ENCODE measurements at places on chromosomes 7 and 10. TPM values are rescaled to one million over a fixed set of nuclear protein-coding genes. Genes with fewer than 3 reads are reported as not detected.
A peak's percentile ranks its signal among the peaks of the same experiment; 100 is the strongest.

- peaks cover 21% of the 10 kb centered on the region for H3K4me1 ChIP-seq
- no peak for DNase-seq
- H3K27me3 ChIP-seq = no peaks in the 10 kb centered on the region
- H3K4me3 ChIP-seq = peak overlapping the region; percentile 95
- peak overlapping the region; percentile 100 for H3K27ac ChIP-seq
These were observed 631 bp downstream of the SUPV3L1 start for GRCh38 chr10:69180525-69181204.

DNA sequence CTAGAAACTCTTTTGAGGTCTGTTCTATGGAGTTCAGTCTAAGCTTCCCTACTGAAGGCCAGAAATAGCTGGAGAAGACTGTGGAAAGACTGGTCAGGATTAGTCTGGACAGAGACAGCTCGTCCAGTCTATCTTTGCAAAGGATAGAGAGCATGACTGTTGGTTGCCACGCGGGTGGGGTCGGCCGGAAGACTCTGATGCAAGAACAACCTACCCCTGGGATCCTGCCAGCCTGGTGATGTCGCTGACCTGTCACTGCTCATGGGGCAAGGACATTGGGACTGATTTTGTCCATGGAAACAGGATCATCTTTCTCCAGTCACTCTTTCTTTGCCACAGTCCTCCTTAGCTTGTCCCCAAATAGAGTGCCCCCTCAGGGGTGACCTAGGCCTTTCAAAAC, 337.6 kb upstream of the NPSR1 start:
- peaks cover 3% of the 10 kb centered on the region for H3K4me1 ChIP-seq
- DNase-seq = no peak
- no peaks in the 10 kb centered on the region for H3K36me3 ChIP-seq
- no peak overlapping the region for H3K27ac ChIP-seq
- H3K4me3 ChIP-seq = no peak overlapping the region

GRCh38 chr10:133324857-133325260, 11.8 kb downstream of the CALY start:
- peaks cover 17% of the 10 kb centered on the region for H3K4me1 ChIP-seq
- peaks cover 56% of the 10 kb centered on the region for H3K27me3 ChIP-seq
- DNase-seq = no peak
- H3K4me3 ChIP-seq = peak overlapping the region; percentile 51
- H3K27ac ChIP-seq = no peak overlapping the region
- H3K36me3 ChIP-seq = no peaks in the 10 kb centered on the region

DNA sequence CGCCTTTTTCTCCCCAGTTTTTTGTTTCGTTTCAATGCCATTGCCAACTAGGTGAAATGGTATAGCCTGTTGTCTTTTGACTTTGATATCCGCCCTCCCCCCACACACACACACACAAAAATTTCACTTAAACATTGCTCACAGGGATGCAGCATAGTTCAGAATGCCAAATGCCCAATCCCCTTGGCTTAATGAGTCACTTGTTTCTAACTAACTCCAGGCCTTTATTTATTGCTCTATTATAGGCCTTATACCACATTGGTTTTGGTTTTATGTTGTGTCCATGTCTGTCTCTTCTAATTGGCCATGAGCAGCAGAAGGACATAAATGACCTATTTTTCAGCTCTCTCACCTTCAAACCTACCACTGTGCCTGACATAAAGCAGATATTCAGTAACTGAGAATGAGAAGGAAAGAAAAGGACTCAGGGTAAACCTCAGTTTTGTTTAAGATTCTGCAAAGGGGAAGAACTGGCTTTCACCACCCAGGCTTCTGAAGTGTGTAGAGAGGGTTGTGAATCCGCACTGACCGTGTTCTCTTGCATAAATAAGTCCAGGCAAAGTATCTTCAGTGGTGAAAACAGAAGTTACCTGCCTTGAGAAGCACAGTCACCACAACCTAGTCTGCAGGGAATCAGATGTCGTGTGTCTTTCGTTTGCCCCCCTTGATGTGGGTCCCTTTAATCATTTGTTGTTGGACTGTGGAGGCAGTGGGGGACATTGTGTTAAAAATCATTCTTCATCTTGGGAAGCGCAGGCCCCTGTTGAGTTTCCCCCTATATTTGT, 139.8 kb downstream of the CELF2 start:
- no peak overlapping the region for H3K27ac ChIP-seq
- no peak overlapping the region for H3K4me3 ChIP-seq
- H3K27me3 ChIP-seq = peaks cover 47% of the 10 kb centered on the region
- H3K4me1 ChIP-seq = peaks cover 31% of the 10 kb centered on the region

GRCh38 chr7:70778585-70778984, 353.4 kb upstream of the GALNT17 start:
- H3K36me3 ChIP-seq = peaks cover 70% of the 10 kb centered on the region
- no peak for DNase-seq
- peaks cover 7% of the 10 kb centered on the region for H3K4me1 ChIP-seq
- no peak overlapping the region for H3K4me3 ChIP-seq
- H3K27me3 ChIP-seq = no peaks in the 10 kb centered on the region

DNA sequence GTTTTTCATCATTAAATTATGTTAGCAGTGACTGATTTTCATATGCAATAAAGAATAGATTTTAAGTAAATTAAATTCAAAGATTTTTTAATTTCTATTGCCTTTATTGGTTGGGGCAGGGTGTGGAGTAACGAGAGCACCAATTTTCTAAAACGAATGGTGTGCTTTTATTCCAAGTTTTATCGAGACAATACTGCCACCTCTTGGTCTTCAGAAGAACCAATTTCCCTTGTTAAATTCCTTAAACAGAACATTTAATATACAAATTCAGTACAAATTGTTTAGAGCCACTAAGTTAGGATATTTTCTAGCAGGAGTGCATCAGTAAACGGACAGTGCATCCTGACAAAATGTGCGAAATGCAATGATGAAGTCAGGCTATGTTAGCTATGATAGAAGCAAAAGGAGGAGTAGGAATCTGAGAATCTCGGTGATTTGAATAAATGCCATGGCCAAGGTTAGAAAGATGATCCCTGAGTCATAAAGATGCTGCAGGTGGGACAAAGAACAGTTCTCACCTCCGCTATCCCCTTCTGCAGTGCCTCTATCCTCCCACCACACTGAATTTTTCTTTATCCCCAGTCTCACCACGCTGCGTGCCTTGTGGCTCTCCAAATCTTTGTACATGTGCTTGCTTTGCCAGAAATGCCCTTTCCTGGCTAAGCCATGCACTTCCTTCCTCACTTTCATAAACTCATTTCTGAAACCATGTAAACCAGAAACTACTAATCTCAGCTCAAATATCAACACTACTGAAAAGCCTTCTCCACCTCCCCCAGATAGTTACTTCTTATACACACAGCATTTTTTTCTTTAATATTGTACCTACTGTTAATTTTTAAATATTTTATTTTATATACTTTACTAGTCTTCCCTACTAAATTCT, 31.9 kb upstream of the AGBL3 start:
- H3K27me3 ChIP-seq = no peaks in the 10 kb centered on the region
- H3K36me3 ChIP-seq = peaks cover 63% of the 10 kb centered on the region
- no peak overlapping the region for H3K4me3 ChIP-seq
- no peak overlapping the region for H3K27ac ChIP-seq
- DNase-seq = no peak
- peaks cover 2% of the 10 kb centered on the region for H3K4me1 ChIP-seq

- no peak overlapping the region for H3K4me3 ChIP-seq
- peak overlapping the region; percentile 90 for H3K27ac ChIP-seq
- DNase-seq = no peak
- H3K4me1 ChIP-seq = peaks cover 19% of the 10 kb centered on the region
- H3K36me3 ChIP-seq = peaks cover 3% of the 10 kb centered on the region
These were observed 54.6 kb downstream of the CPVL start for GRCh38 chr7:29091715-29092114.

GRCh38 chr7:47104206-47104549, 477.7 kb downstream of the TNS3 start:
- H3K27me3 ChIP-seq = no peaks in the 10 kb centered on the region
- DNase-seq = no peak

DNA sequence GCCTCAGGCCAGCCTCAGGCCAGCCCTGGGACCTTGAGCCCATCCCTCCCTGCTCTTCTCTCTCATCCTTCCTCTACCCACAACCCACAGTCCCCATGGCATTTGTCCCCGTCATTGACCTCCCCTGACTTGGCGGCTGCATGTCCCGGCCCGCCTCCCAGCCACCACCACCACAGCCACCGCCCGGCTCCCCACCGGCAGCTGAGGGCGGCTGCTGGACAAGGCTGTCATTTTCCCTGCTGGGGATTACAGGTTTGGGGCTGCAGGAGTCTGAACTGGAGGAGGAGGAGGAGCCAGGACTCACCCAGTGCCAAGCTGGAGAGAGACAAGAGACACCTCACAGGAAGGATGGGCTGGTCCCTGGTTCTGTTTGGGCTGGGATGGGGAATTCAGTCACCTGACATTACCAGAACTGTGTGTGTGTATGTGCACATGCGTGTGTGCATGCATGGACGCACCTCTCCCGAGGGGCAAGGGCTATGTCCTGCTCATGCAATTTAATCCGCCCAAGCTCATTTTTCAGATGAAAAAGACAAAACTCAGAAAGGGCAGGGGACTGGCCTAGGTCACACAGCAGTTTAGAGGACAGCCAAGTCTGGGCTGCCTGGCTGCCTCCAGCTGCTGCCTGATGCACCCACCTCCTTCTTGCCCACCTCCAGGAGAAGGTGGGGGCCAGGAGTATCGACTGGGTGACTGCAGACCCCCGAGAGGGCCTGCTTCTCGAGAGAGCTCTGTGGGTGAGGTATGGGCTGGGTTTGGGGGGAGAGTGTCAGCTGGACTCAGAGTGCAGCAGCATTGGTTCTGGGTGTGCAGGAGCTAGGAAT, 113.1 kb downstream of the ZMIZ1 start:
- peaks cover 4% of the 10 kb centered on the region for H3K36me3 ChIP-seq
- peaks cover 80% of the 10 kb centered on the region for H3K4me1 ChIP-seq
- no peaks in the 10 kb centered on the region for H3K27me3 ChIP-seq
- peak overlapping the region; percentile 77 for H3K27ac ChIP-seq
- no peak overlapping the region for H3K4me3 ChIP-seq

GRCh38 chr7:40733578-40733977, 598.8 kb downstream of the SUGCT start:
- H3K27me3 ChIP-seq = no peaks in the 10 kb centered on the region
- H3K27ac ChIP-seq = no peak overlapping the region
- no peak for DNase-seq
- H3K4me3 ChIP-seq = no peak overlapping the region

- peak overlapping the region; percentile 82 for H3K27ac ChIP-seq
- H3K27me3 ChIP-seq = peaks cover 19% of the 10 kb centered on the region
- DNase-seq = no peak
- H3K4me3 ChIP-seq = peak overlapping the region; percentile 87
These were observed 171.1 kb downstream of the FAM107B start for GRCh38 chr10:14603534-14604102.

DNA sequence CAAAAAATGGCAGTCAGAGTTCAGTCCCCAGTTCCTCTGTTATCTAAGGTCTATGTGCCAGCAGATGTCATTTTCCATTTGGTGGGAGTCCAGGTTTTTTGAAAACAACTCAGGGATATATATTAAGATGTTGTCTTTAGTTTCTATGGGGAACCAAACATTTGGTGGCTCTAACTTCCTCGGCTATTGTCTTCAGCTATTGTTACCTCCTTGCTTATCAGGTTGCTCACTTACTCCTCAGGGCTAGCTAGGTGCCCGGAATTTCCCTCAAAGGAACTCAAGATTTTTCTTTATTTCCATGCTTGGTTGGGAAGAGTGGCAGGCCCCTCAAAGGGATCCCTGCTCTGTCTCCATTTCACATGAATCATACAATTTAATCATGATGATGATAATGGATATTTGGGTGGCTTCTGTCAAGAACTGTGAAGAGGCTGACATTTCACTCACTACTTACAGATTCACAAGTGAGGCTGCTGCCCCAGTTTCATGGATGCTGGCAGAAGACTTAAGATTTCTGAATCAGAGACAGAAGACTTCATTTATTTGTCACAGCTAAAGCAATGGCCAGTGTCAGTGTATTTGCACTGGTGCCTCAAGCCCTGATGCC, 182.8 kb downstream of the PKD1L1 start:
- peaks cover 1% of the 10 kb centered on the region for H3K36me3 ChIP-seq
- H3K4me3 ChIP-seq = no peak overlapping the region
- H3K4me1 ChIP-seq = peaks cover 53% of the 10 kb centered on the region
- DNase-seq = no peak

DNA sequence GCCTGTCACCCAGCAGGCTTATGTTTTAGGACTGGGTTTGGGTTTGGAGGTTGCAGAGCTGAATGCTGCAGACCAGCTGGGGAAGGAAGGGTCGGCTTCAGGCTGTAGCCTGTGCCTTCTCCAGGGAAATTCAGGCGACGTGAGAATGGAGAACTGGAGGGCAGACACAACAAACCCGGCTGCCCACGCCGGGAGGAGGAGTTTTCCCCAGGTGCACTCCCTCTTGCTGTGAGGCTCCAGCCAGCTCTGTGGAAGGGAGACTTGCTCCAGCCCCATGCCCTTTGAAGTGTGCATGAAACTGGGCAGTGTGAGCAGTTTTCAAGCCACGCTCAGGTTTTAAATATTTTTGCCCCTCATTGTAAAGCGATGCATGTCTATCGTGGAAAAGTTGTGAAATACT, 279.1 kb downstream of the CCSER2 start:
- peaks cover 50% of the 10 kb centered on the region for H3K27me3 ChIP-seq
- H3K36me3 ChIP-seq = no peaks in the 10 kb centered on the region
- no peak overlapping the region for H3K4me3 ChIP-seq
- no peaks in the 10 kb centered on the region for H3K4me1 ChIP-seq

- H3K4me1 ChIP-seq = peaks cover 6% of the 10 kb centered on the region
- no peak overlapping the region for H3K4me3 ChIP-seq
- no peaks in the 10 kb centered on the region for H3K27me3 ChIP-seq
- H3K36me3 ChIP-seq = peaks cover 14% of the 10 kb centered on the region
- DNase-seq = no peak
- H3K27ac ChIP-seq = no peak overlapping the region
These were observed 250.2 kb downstream of the ELFN1 start for GRCh38 chr7:1920266-1920681.

DNA sequence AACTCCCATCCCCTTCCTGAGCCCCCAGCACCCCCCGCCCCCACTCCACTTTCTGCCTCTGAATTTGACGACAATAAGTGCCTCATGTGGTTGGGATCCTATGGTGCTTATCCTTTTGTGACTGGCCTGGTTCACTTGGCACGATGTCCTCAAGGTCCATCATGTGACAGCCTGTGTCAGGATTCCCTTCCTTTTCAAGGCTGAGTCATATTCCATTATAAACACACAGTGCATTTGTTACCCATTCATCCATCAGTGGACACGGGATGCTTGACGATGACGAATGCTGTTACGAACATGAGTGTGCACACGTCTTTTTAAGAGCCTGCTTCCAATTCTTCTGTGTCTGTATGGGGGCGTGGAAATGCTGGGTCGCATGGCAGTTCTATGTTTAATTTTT, 26.7 kb downstream of the SHH start:
- no peak overlapping the region for H3K4me3 ChIP-seq
- H3K4me1 ChIP-seq = peaks cover 4% of the 10 kb centered on the region
- no peak overlapping the region for H3K27ac ChIP-seq
- H3K27me3 ChIP-seq = peaks cover 25% of the 10 kb centered on the region

- peaks cover 3% of the 10 kb centered on the region for H3K27me3 ChIP-seq
- no peaks in the 10 kb centered on the region for H3K36me3 ChIP-seq
- no peak overlapping the region for H3K27ac ChIP-seq
These were observed 33.4 kb downstream of the TAS2R41 start for GRCh38 chr7:143510854-143511592.

- H3K36me3 ChIP-seq = no peaks in the 10 kb centered on the region
- H3K27ac ChIP-seq = no peak overlapping the region
- H3K4me1 ChIP-seq = peaks cover 24% of the 10 kb centered on the region
These were observed 443.2 kb upstream of the AKR1E2 start for GRCh38 chr10:4382811-4383210.

GRCh38 chr10:35208536-35208935, 81.9 kb downstream of the CREM start:
- no peaks in the 10 kb centered on the region for H3K27me3 ChIP-seq
- no peak for DNase-seq
- no peak overlapping the region for H3K27ac ChIP-seq
- H3K36me3 ChIP-seq = peaks cover 10% of the 10 kb centered on the region
- no peak overlapping the region for H3K4me3 ChIP-seq

Gene RSPH10B2
- total RNA-seq = 0.95 TPM

Gene EPDR1
- 6.0 TPM for total RNA-seq

Gene SFRP5
- total RNA-seq = 1.1 TPM

Gene GJC3
- not detected for total RNA-seq

Gene CYP26C1
- total RNA-seq = 0.44 TPM

Gene ASB10
- not detected for total RNA-seq

Data from mesothelial cell of epicardium (in vitro differentiated cells).